ENCODE measurements at places on chromosomes 13 and 19. TPM values are rescaled to one million over a fixed set of nuclear protein-coding genes. Genes with fewer than 3 reads are reported as not detected.

The FBN3 gene
- not detected for total RNA-seq

The ZNF345 gene
- total RNA-seq, result 3.7 TPM

The PLPPR3 gene
- total RNA-seq, result 0.25 TPM

The OR7D2 gene
- total RNA-seq, result 0.10 TPM

The ZNF93 gene
- 11.4 TPM for total RNA-seq

The ZNF793 gene
- 0.73 TPM for total RNA-seq

The ZNF726 gene
- total RNA-seq, result 4.1 TPM

The ZNF627 gene
- total RNA-seq, result 7.1 TPM

The GRIK5 gene
- not detected for total RNA-seq

The SIN3B gene
- total RNA-seq, result 27.6 TPM

The GFY gene
- not detected for total RNA-seq

The ZNF296 gene
- 1.2 TPM for total RNA-seq

The GPR18 gene
- total RNA-seq, result not detected

The ZNF441 gene
- total RNA-seq, result 2.8 TPM

The HRC gene
- total RNA-seq, result not detected

The CAB39L gene
- total RNA-seq, result 6.6 TPM

The KLF16 gene
- 15.8 TPM for total RNA-seq

The OSCAR gene
- total RNA-seq, result not detected

The TGFB1 gene
- 25.4 TPM for total RNA-seq

The HIPK4 gene
- not detected for total RNA-seq

The CD79A gene
- 0.10 TPM for total RNA-seq

Data from mammary microvascular endothelial cell (primary cell).